ENCODE measurements at places on chromosomes 11 and 22.

- DNase-seq, result no peak
Measured at GRCh38 chr22:43011079-43011478, 3.9 kb downstream of the PACSIN2 start.

DNA sequence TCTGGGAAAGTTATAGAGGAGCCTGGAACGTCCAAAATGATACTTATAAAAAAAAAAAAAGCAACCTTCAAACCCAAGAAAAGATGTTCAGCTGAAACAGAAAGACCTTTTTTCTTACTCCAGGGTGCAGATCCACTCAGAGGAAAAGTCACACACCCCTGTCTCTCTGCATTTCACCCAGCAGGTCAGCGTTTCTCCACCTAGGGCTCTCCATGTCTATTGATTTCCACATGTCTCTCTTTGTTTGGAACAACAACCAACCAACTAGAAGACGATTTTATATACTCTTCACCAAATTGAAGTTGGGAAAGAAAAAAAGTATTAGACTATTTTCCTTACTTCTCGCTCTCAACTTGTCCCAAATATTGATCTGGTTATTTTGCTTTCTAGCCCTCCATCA is 42.2 kb upstream of the BLID start:
- DNase-seq, result no peak

DNA sequence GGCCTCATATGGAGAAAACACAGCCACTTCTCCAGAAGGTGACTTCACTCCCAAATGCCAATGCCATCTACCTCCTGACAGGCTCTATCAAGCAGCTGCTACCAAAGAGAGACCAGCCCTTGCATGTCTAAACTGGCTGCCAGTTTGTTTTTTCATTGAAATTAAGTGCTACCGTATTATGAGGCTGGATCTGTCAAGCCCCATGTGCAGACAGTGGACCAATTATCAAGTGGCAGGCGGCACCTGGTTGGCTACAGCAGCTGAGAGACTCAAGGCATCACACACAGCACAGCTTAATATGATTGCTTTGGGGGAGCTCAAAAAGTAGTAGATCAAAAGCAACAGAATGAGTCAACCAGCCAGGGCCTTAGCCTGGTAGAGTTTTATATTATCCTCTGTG is 1293.0 kb upstream of the TENM4 start:
- no peak for DNase-seq

DNA sequence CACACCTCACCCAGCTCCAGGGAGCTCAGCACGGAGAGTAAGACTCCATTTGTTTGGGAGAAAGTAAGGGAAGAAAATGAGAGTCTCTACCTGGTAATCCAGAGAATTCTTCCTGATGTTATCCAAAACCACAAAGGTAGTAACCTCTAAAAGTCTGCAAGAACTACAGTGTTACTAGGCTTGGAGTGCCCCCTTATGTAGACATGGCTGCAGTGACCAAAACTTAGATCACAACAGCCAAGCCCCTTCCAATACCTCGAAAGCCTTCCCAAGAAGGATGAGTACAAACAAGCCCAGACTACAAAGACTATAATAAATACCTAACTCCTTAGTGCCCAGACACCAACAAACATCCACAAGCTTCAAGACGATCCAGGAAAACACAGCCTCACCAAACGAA is 4.9 kb downstream of the UBE2L6 start:
- DNase-seq, result no peak

DNA sequence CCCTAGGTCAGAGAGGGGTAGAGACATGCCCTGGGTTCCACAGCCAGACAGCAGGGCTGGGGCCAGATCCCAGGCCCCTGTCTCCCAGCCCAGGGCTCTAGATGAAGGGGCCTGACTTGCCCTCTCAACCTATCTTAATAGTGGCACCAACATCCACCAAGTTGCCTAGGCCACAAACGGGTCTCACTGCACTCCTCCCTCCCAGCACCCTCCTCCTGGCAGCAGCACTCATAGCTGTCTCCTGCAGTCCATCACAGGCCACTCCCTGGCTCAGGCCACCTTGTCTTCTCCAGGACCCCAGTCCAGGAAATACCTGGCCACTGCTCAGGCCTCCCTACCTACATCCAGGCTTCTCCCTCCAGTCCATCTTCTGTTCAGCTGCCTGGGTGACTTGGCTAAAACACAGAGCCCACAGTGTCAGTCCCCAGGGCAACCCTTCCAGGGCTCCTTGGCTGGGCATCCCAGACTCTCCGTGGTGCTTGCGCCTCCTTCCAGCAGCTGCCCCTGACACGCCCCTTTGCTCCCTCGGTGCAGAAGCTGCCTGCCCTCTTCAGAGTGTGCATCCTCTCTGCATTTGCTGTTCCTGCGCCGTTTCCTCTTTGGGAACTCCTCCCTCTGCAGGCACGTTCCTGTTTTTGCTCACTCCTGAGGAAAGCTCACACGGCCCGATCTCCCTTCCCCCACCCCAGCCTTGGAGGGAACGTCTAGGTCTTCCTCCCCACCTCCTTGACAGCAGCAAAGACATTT is 40.5 kb downstream of the LRRC32 start:
- no peak for DNase-seq

DNA sequence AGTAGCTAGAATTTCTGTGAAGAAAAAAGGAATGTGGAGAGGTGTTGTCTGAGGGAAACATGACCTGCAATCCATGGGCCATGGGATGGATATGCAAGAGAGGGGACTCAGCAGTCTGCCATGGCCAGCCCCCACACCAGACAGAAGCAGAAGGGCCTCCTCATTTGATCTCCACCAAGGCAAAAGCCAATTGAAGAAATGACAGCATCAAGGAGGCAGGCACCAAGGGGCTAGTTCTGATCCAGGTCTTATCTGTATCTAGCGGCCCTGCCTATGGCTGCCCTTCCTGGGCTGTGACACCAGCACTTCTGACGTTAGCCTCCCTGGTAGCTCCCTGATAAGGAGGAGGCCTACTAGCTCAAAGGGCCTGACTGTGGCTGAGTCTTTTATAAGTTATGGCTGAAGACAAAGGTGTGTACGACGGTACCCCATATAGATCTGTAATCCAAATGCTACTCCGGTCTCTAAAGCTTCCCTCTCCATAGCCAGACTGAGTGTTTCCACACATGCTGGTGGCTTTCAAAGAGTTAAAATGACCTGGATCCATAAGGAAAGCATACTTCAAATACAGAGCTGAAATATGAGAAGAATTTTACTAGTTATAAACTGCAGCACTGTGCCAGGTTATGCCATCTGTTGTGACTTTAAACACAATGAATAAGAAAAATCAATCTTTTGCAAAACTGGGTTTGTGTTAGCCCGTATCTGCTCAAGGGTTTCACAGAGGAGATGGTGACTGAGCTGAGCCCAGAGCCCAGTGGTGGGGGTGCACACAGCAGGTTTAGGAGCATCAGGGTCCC is 34.4 kb downstream of the HIRA start:
- no peak for DNase-seq

DNA sequence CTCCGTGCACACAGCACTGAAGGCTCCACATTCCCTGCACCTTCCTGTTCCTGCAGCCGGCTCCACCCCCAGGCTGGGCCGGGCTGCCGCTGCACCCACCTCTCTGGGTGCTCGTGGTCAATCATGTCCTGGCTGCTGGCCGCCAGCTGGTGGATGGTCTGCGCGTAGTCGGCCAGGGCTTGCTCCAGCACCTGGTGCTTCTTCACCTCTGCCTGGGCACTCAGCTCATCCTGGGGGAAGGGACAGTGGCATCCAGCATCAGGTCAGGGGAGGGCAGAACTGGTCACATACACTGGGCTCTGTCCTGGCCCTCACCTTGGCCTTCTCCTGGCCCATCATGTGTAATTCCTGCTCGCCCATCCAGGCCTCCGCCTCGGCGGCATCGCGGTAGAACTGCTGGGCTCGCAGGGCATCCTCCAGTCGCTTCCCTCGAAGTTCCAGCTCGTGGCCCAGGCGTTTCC is 15.2 kb upstream of the RBM4B start:
- no peak for DNase-seq

GRCh38 chr11:76201672-76202412 is 4.5 kb downstream of the WNT11 start:
- no peak for DNase-seq

DNA sequence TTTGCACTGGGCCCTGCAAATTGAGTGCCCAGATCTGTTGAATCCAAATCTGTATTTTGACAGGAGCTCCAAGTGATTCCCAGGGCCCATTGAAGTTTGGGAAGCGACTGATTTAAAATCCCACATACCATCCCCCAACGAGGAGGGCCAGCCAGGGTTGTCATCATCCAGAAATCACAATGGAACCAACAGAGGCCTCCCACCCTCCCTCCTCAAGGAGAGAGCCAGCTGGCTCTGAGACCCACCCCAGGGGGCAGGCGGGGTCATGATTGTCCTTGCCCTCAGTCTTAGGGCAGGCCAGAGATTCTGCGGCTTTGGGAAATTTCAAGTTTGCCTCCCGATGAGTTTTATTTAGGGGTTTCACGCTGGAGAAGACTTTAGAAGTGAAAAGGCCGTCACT is 358.2 kb downstream of the MN1 start:
- no peak for DNase-seq

- DNase-seq, result no peak
Measured at GRCh38 chr11:808427-809286, 1.1 kb upstream of the RPLP2 start.

GRCh38 chr11:16166571-16166970 is 189.8 kb downstream of the SOX6 start:
- DNase-seq, result no peak

DNA sequence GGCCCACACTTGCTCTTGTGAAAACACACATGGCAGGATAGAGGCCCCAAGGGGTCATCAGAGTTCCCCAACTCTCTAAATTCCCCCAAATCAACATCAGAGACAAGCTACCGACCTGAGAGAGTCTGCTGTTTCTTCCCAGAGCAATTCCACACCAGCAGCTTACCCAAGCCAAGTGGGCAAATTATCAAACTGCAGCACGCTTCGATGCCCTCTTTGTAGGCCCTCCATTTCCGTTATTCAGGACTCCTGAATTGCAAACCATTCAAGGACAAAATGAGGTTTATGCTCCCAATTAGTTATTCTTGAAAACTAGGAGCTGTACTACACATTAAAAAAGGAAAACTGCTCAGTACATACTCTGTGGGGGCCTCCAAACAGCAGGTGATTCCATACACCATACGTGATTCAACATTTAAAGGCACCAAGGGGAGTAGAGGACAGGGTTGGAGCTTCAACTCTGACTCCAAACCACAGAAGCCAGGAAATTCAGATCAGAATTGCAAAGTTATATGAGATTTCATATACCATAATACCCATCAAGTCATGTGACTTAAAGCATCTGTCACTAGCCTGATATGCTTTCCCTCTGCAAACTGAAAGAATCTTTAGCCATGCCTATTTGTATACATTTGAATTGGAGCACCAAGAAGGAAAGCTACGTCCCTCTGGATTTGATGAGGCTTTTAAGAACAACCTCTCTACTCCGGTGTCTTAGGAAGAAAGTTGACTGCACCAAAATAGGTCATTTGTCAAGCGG is 234.8 kb downstream of the CADM1 start:
- no peak for DNase-seq

DNA sequence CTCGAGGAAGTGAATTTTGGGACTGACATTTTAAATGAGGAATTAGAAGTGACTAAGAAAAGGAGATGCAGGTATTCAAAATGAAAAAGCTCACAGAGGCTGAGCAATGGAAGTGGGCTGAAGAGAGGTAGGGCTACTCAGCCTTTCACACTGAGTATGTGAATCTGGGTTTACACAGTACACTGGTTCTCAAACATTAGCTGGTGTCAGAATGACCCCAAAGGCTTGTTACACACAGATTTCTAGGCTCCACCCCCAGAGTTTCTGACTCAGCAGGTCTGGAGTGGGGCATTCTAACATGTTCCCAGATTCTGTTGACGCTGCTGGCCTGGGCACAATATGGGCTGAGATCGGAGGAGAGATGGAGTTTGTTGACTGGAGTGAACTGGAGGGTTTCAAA is 32.8 kb downstream of the CADM1 start:
- DNase-seq, result no peak

- DNase-seq, result no peak
Measured at GRCh38 chr11:724778-725386, 18.9 kb downstream of the EPS8L2 start.

DNA sequence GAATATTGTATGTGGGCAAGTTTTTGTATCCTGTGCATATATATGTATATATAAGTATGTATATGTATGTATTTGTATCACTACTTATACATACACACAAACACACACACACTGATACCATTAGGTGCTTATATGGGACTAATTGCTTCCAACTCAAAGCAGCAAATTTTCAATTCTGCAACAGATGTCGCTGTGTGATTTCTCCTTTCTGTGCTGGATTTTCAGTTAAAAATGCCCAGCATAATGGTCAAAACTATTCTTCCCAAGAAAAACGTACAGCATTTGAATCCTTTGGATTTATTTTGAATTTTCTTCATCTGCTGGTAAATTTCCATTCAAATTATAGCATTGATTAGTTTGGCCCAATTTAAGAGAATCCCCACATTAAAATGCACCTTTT is 4.3 kb downstream of the CADM1 start:
- DNase-seq, result no peak

GRCh38 chr22:30268331-30268730 is 1.7 kb upstream of the OSM start:
- DNase-seq, result no peak

DNA sequence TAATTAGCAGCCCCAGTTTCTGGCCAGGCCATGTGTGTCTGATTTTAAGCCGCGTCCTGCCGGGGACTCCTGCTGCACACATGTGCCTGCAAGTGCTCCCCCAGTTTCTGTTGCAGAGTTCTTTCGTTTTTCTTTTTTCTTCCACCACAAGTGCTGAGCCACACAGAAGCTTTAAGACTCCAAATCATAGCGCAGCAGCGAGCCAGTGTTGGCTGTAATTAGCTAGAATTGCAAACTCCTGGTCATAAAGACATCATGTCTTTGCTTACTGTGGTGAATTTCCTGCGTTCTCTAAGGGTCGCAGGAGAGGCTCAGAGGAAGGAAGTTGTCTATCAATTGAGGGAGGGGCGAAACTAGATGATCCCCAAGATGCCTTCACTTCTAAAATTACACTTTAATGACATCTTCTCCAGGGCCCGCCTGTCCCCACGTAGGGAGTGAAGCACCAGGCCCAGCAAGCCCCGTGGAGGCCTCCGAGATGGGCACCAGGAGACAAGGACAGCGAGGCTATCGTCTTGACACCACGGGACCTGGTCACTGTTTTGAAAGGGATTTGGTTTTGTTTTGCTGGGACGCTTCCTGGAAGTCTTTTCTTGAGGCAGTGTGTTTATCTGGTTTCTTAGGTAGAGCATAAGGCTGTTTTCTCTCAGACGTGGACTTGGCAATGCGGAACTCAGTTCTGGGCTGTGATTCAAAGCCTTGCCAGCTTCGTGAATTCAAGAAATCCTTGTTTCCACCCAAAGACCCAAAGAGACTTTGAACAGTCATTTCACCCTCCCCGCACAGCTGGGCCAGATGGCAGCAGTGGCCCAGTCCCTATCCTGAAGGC is 71.8 kb downstream of the UBASH3B start:
- DNase-seq, result no peak

- peak; percentile 84 for DNase-seq
Measured at GRCh38 chr22:22576244-22576988, 17.4 kb upstream of the PRAME start.

GRCh38 chr11:19817265-19817851 is 104.7 kb downstream of the NAV2 start:
- DNase-seq, result peak; percentile 49
